ENCODE measurements at places on chromosomes 4 and X.

DNA sequence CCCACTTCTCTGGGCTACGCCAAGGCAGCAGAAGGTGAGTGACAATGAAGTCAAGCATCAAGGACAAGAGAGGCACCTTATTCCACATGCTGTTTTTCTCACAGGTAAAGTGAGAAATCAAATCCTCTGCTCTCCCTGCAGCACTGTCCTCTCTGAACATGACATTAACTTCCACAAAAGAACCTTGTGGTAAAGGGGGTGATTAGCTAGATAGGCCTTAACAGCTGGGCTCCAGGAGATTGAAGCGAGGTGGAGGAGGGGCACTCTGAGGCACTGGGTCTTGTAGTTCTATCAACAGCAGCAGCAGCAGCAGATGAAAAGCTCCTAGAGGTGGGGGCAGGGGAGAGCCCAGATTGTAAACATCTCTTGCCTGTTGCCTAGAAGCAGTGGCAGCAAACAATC lies 96.8 kb upstream of the CXXC4 start:
- DNase-seq = no peak

- no peak for DNase-seq
Measured at GRCh38 chrX:133980406-133980805, 5.0 kb downstream of the GPC3 start.

DNA sequence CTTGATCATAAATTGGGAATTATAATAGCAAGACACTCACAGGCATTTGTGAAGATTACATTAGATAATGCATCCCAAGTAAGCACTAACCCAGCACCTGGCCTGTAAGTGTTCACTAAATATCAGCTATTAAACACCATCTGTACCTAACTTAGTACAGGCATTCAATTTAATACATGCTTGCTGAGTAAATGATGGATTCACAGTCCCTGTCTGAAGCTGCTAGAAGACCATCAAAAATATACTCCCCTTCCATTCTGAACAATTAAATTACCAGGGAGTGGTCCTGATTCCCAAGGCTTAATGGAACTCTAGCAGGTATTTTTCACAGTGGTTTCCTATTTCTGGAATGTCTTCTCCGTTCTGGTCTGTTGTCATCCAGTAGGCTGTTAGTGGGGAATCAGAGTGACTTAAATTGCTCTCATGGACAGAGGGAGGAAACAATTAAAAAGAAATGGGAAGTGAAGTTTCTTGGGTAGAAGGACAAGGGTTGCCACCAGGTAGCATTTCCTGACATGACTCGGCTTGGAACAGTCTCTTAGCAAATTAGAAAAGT lies 233.9 kb downstream of the PTTG2 start:
- no peak for DNase-seq

DNA sequence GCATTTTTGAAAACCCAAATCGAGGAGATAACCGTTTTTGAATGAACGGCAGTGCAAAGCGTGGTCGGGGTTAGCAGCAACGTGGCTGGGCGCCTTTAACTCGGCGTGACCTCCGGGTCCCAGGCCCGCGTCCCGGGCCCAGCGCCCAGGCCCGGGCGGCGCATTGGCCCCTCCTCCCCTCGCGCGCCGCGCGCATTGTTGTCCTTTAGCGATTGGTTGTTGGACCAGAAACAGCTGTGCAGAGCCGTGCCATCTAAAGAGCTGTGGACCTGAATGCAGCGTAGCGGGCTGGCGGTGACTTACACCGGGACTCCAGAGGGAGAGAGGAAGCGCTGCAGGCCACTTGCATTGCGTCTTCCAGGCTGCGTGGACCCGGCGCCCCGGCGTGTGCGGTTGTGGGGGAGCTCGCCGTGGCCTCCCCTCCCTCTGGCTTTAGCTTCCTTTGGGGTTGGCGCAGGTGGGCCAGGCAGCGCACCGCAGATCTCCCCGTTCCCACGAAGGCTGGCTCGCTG lies at the start of gene STOX2:
STOX2 (plus strand) TSS at position 227 of the 512 bp plus-strand sequence. CDS start 1,484 bp downstream, outside the sequence.
- DNase-seq = no peak

DNA sequence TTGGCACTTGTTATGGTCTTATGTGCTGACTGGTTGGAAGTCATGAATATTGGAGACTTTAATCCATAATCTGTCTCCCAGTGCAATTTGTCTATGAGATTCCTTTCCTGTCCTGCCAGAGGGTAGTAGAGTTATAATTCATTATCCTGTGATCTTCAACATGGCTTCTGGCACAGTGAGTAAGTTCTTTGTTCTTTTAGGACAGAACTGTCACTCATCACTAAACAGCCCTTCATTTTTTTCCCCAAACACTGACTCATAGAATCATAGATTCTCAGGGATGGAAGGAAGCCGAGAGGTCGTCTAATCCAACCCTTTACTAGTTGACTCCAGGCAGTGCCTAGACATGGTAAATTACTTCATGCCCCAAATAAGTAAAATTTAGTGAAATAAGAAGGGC lies 78.4 kb downstream of the LUZP4 start:
- no peak for DNase-seq

- peak; percentile 49 for DNase-seq
Measured at GRCh38 chr4:3387943-3388361, 53.8 kb upstream of the HGFAC start.
